ENCODE measurements at places on chromosomes 11 and 22. TPM values are rescaled to one million over a fixed set of nuclear protein-coding genes. Genes with fewer than 3 reads are reported as not detected.

Gene RAB3IL1
- 13.4 TPM for total RNA-seq

Gene RFPL2
- not detected for total RNA-seq

Gene ANO1
- total RNA-seq = 0.26 TPM

Gene GAL3ST1
- 0.17 TPM for total RNA-seq

Gene SCUBE2
- total RNA-seq = 1.8 TPM

All from fibroblast of lung (primary cell).